ENCODE measurements at places on chromosomes 11 and 22. TPM values are rescaled to one million over a fixed set of nuclear protein-coding genes. Genes with fewer than 3 reads are reported as not detected.
A peak's percentile ranks its signal among the peaks of the same experiment; 100 is the strongest.

GRCh38 chr11:2779981-2780849, 80.4 kb upstream of the KCNQ1OT1 start:
- H3K27me3 ChIP-seq: no peaks in the 10 kb centered on the region
- DNase-seq: peak; percentile 12
- no peaks in the 10 kb centered on the region for H3K36me3 ChIP-seq
- peaks cover 27% of the 10 kb centered on the region for H3K4me1 ChIP-seq
- H3K27ac ChIP-seq: no peak overlapping the region

GRCh38 chr11:10696468-10697322, 3.1 kb upstream of the IRAG1 start:
- no peak overlapping the region for H3K4me3 ChIP-seq
- peaks cover 17% of the 10 kb centered on the region for H3K4me1 ChIP-seq
- H3K36me3 ChIP-seq: no peaks in the 10 kb centered on the region
- no peaks in the 10 kb centered on the region for H3K27me3 ChIP-seq
- no peak for DNase-seq

DNA sequence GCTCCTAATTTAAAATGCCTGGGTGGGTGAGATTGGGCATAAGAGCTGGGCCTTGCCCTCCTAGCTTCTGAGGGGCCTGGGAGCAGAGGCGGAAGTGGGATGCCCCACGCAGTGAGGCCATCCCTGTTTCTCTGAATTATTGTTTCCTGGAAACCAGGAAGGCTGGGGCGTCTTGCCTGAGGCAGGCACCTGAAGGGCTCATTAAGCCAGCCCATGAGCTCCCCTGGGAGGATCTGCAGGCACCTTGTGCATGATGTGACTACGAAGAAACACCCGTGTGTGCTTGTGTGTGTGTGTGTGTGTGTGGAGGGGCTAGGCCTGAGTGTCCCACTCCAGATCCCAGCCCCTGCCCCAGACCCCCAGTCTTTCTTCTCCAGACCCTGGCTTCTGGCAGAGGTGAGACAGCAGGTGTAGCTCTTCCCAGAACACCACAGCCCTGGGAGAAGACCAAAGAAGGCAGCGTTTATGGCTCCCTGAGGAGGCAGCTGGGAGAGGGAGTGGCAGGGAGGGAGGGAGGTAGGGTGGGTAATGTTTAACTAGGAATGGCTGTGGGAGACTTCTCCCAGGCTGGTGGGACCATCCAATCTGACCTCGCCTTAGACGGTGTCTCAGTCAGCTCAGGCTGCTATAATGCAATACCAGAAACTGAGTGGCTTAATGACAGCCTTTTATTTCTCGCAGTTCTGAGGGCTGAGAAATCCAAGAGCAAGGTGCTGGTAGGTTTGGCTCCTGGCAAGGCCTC, 2.1 kb upstream of the BATF2 start:
- H3K27ac ChIP-seq: no peak overlapping the region
- H3K36me3 ChIP-seq: no peaks in the 10 kb centered on the region
- no peaks in the 10 kb centered on the region for H3K27me3 ChIP-seq
- H3K4me1 ChIP-seq: peaks cover 9% of the 10 kb centered on the region
- no peak overlapping the region for H3K4me3 ChIP-seq

GRCh38 chr22:49102367-49102766, 725.3 kb downstream of the BRD1 start:
- no peak overlapping the region for H3K27ac ChIP-seq
- no peak for DNase-seq
- no peaks in the 10 kb centered on the region for H3K4me1 ChIP-seq
- H3K36me3 ChIP-seq: no peaks in the 10 kb centered on the region

PGR gene
- 1.9 TPM for total RNA-seq

KRTAP5-10 gene
- not detected for total RNA-seq

ADM2 gene
- not detected for total RNA-seq
